ENCODE measurements at places on chromosomes 1 and 21.

- DNase-seq: peak; percentile 67
Measured at GRCh38 chr1:116763787-116764465, 9.7 kb downstream of the CD2 start.

- DNase-seq: no peak
Measured at GRCh38 chr1:179230251-179230650, 774 bp upstream of the ABL2 start.

DNA sequence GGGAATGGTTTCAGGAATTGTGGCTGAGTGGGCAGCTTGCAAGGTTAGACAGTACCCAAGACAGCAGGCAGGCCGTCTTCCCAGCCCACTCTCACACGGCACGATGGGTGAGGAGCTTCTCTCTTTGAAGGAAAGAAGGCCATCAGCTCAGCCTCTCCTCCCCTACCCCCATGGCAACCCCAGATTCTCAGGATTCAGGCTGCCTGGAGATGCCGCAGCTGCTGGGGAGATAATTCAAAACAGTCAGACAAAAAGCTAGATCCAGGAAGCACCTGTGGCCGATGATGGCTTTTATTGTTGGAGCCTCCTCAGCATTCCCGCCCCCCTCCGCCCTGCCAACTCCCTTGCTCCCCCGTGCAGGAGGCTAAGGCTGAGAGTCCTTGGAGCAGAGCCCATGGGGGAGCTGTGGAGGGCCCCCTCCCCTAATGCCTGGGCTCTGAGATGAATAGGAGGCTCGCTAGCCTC is 220.5 kb downstream of the TRABD2B start:
- DNase-seq: no peak

DNA sequence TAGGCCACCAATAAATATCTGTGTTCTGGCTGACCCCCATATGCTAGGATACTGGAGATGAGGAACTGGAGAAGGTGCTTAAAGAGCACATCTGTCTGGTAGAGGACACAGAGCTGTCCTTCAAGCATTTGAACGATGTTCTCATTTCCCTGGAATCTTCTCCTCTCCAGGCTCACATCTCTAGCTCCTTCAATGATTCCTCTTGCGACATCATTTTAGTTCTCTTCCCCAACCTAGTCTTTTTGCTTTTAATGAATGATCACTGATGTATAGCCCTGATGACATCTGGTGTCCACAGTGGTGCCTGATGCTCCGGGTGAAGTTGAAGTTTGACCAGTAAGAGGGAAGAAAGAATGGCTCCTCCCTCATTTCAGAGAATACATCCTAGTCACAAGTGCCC is 80.8 kb upstream of the UBE2U start:
- no peak for DNase-seq

GRCh38 chr1:175262621-175263020 is 70.0 kb upstream of the KIAA0040 start:
- DNase-seq: no peak

DNA sequence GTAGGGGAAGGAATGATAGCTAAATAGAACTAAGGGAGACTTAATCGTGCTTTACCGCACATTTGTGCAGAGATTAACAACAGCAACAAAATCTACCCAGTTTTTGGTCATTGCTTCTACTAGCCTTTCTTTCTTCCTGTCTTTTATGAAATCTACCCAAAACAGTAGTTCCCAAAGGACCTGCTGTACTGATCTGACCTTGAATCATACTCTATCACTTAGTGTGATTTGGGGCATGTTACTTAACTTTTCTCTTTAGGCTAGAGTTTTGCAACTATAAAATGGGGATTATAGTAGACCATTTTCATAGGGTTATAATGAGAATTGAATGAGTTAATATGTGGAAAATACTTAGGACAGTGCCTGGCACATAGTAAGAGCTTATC is 30.5 kb upstream of the MACF1 start:
- no peak for DNase-seq

DNA sequence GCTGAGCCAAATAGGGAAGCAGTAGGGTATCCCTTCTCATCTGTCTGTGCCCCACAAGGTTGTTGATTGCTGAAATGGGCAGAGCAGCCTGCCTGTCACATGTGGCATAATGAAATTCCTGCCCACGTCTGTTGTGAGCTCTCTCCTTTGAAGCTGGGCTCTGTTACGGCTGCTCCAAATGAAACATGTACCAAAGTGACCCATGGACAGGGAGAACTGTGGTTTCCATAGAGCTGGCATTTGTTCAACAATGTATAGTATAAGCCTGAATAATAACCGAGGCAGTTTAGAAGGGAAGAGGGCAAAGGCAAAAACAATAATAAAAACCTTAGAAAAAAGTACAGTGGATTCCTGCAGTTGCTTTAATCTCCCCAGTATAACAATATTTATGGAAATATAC is 149.7 kb downstream of the LYPLAL1 start:
- DNase-seq: no peak

- no peak for DNase-seq
Measured at GRCh38 chr1:91201176-91201575, 179.3 kb upstream of the ZNF644 start.

DNA sequence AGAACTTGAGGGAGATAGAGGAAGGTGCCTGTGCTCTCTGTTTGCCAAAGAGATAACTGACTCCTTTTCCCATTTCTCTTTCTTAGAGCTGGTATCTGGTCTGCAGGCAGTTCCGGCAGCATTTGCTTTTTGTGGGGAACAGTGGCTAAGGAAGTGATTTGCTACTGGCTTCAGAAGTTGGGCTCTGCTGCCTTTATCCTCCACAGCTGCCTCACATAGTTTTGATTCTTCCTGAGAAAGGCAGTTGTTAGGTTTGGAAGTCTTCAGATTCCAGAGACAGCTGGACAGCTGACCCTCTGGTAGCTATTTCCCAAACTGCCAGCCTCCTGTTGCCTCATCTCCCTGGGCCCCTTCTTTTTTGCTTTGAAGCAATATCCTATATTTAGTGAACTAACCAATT is 62.6 kb upstream of the MACF1 start:
- DNase-seq: no peak

DNA sequence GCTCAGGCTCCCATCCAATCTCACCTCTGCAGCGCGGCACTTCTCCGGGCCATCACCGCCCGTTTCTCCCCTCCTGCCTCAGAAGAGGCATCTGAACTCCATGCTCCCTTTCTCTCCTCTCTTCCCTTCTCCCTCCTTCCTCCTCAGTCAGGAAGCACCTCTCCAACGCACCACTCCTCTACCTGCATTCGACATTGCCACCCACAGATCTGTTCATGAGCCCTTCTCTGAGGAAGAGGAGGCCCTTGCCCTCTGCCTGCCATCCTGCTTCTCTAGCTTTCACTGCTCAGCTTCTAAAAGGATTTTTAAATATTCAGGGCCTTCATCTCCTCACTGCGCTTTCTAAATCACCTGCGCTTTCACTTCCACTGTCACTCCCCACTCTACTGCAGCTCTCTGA is 120.0 kb downstream of the KIAA0319L start:
- no peak for DNase-seq

DNA sequence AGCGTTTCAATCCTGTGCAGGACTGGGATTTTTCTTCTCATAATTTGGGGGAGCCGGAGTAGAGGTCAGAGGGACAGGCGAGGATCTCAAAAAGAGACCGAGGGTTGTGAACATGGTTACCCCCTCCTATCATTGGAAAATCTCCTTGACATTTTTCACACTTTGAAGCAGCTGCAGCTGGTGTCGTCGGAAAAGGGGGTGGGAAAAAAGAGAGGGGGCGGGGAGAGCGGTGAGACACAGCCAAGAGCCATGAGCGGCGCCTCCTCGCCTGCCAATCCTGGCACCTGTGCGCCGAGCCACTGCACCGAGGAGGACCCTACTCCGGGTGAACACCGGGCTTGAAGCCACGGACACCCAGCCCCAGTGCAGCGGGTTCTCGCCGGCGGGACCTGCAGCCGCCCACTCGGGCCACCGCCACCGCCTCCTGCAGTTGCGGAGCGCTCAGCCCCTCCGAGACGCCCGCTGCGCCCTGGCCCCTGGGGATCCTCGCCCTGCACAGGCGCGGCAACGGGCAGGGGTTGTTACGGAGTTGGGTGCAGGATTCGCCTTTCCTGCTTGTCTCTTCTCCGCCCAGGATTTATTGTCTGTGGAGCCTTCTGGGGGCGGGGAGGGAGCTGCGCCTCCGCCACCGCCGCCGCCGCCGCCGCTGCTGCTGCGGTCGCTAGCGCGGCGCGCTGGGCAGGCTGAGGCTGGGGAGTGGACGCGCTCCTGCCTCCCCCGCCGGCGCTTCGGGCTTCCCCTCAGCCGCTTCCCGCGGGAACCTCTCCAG is at the start of gene LRRC7:
TSS of gene LRRC7 (plus strand) at position 271 of the 769 bp plus-strand sequence. CDS start 718 bp downstream, outside the sequence.
- DNase-seq: peak; percentile 40

DNA sequence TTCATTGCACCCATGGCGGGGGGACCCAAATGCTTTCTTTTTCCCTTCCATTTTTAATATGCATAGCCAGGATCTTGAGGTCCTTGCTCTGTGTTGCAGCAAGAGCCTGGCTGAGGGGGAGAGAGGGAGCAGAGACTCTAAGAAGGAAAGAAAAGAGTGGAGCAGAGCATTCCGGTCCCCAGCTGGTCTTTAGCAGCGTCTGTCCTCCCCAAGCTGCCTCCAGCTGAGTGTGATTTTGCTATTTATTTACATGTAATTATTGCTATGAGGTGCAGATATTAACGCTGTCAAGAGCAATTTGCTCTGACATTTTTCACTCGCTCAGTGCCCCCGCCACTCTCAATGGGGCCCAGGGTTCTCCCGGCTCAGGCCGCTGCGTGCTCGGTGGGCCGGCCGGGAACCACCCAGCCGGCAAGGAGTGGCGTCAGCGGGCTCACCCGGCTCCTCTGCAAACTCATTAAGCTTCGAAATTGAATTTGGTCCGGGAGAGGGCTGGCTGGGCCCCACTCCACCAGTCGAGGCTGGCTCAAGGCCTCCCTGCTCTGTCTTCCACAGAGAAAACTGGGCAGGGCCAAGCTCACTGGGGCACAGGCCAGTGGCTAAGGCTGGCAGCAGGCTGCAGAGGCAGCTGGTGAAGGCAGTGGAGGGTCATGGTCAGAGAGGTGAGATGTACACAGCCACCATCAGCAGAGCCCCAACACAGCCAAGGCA is 93.2 kb downstream of the PAX7 start:
- no peak for DNase-seq

- DNase-seq: no peak
Measured at GRCh38 chr1:53311702-53312305, 16.1 kb downstream of the LRP8 start.

GRCh38 chr1:235939480-235939775 is 72.7 kb upstream of the LYST start:
- DNase-seq: no peak

DNA sequence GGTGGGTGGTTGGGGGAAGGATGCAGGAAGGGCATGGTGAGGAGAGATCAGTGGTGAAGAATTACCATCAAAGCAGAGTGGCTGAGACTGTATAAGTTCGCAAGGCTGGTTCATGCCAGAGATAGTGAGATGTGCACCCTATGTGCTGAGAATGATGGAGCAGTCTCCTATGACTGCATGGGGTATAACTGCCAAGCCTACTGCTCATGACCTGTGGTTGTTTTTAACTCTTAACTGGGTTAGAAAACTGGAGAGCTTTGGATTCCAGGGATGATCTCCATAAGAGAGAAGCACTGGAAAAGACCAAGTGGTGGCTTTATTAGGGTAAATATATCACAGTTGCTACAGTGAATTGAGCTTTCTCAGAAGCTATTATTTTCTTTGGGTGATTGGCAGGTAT is 16.2 kb downstream of the WNT2B start:
- DNase-seq: no peak

- no peak for DNase-seq
Measured at GRCh38 chr1:7551442-7551841, 219.7 kb upstream of the VAMP3 start.

GRCh38 chr1:42146626-42147320 is 6.4 kb upstream of the GUCA2B start:
- DNase-seq: peak; percentile 76

DNA sequence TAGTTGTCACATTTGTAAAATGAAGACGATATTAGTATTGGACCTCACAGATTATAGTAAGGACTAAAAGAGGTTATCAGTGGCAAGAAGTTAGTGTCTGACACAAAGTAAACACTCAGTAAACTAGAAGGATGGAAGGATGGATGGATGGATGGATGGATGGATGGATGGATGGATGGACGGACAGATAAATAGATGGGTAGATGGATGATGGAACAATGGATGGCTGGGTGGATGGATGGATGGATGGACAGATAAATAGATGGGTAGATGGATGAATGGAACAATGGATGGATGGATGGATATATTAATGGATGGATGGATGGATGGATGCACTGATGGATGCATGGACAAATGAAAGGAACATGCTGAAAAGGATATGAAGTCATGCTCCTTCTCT is 22.3 kb upstream of the KAZN start:
- no peak for DNase-seq

DNA sequence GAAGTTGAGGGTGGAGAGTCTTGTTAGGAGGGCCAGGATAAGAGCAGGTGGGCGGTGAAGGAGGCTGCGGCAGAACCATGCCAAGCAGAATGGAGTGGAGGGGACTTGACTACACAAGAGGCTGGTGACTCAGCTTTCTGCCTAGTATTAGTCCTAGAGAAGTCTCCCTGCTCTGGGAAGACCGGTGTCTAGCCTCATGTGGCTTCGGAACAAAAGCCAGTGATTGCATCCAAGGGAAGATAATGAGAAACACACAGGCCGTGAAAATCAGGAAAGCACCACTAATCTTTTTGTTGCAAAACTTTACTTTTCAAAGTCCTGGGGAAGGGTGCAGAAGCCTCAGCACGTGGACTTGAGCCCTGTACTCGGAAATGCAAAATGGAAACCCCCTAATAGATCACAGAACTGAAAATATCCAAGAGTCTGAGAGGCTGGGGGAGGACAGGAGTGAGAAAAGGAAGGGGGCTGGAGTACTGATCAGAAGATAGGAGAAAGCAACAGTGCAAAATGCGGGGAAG is 31.4 kb downstream of the DDR2 start:
- DNase-seq: no peak

- DNase-seq: no peak
Measured at GRCh38 chr1:5885471-5886139, 106.6 kb downstream of the NPHP4 start.

DNA sequence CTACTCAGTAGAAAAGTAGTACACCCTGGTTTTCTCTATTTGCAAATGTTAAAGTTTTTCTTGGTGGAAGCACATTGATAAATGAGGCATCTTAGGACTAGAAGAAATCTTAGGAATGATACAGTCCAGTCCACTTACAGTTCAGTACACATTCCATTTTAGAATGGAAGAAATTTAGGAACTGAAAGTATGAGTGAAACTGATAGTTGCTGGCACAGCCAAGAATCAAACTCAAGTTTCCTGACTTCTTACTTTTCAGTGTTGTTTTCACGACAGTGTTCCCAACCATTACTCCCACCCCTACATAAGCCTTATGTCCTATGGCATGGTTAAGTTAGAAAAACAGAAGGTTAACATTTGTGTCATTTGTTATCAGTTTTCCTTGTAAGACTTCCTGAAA is 258.5 kb downstream of the BACH1 start:
- no peak for DNase-seq

DNA sequence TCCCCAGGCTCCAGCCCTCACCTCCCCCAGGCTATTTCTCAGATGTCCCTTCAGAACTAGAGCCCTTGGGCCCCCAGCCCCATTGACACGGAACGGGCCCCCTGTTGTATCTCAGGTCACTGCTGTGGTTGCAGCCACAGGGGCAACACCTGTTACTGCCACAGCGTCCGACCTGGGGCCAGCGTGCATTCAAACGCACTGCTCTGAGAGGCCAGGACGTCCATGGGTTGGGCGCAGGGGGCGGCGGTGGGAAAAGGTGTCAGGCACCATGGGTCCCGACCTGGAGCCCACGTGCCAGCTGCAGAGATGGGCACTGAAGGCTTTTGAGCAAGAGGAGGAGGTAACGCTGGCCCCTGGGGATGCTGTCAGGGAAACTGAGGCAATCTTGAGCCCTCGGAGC is 13.3 kb downstream of the FAAP20 start:
- DNase-seq: no peak

Data from activated naive CD4-positive, alpha-beta T cell treated with anti-CD3 and anti-CD28 coated beads, Interleukin-2, amount 50 U/mL, for 16 hours (primary cell).